ENCODE measurements at places on chromosomes 2 and 18.
A peak's percentile ranks its signal among the peaks of the same experiment; 100 is the strongest.

- no peak for DNase-seq
Measured at GRCh38 chr2:231455222-231455621, 9.1 kb downstream of the NCL start.

GRCh38 chr2:212033888-212034287 lies 504.7 kb downstream of the ERBB4 start:
- DNase-seq: no peak

DNA sequence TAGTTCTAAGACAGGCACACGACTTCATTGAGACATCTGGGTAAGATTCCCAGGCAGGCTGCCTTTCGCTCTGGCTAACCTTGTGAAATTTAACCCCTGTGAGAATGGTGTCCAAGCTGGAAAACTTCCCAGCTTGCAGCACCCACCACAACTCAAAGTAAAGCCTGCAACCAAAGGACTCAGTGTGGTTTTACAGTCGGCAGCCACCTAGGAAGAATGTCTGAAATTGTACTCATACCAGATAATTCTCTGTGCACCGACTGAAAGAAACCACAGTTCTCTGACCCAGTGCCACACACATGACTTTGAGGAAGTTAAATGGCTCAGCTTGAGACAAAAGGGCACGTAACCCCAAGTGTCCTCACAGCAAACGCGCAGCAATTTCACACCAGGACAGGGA lies 125.7 kb downstream of the RBMS1 start:
- peak; percentile 69 for DNase-seq

GRCh38 chr2:220966636-220967035 lies 605.5 kb downstream of the EPHA4 start:
- DNase-seq: peak; percentile 10

GRCh38 chr2:99238599-99238998 lies 16.9 kb downstream of the LYG2 start:
- DNase-seq: no peak

DNA sequence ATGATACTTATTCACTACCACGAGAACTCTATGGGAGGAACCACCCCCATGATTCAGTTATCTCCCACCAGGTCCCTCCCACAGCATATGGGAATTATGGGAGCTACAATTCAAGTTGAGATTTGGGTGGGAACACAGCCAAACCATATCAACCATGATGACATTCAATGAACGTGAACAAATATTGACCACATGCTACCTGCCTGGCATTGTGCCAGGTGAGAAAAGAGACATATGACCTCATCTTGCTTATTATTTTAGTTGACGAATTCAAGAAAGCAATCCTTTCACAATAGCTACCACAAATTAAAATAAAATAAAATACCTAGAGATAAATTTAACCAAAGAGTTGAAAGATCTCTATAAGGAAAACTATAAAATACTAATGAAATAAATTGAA lies 286.5 kb upstream of the CRIM1 start:
- DNase-seq: no peak

- no peak for DNase-seq
Measured at GRCh38 chr2:213733893-213734292, 449.6 kb downstream of the SPAG16 start.

- no peak for DNase-seq
Measured at GRCh38 chr2:241494311-241494908, 14.0 kb downstream of the STK25 start.

DNA sequence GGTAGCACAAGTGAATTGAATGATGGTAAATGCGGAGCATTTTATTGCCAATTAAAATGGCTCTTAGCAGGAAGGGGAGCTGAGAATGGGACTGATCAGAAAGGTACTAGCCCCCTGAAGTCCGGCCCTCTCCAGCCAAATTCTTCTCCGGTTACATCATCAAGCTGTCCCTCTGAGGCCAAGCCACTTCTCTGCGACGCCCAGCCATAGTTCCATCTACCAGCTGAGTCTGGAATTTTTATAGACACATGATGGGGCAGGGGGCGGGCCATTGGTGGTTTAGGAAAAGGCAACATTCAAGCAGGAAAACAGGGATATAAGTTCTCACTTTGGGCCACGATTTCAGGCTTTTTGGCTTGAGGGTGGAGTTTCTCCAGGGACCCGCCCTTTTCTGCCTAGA lies 22.7 kb downstream of the RPRM start:
- no peak for DNase-seq

- DNase-seq: peak; percentile 60
Measured at GRCh38 chr18:32301976-32302743, 112.3 kb downstream of the MEP1B start.

- DNase-seq: no peak
Measured at GRCh38 chr2:108945969-108946368, 43.1 kb downstream of the EDAR start.

- no peak for DNase-seq
Measured at GRCh38 chr2:65142515-65142914, 12.6 kb upstream of the RAB1A start.

- no peak for DNase-seq
Measured at GRCh38 chr2:94877129-94877528, 5.9 kb downstream of the TEKT4 start.

DNA sequence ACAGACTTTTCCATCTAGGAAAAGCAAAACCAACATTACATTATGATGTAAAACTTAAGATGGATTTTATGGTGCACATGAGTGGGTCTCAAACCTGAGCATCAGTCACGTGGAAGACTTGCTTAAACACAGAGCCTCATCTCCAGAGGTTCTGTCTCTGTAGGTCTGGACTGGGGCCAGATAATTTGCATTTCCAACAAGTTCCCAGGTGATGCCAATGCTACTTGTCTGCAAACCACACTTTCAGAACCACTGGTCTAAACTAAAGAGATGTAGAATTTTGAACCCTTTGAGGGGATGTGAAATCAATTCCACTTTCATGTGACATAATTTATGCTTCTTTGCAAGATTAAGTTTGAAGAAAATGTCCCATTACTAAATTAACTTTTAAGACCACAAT lies 522.8 kb downstream of the MBD2 start:
- no peak for DNase-seq

DNA sequence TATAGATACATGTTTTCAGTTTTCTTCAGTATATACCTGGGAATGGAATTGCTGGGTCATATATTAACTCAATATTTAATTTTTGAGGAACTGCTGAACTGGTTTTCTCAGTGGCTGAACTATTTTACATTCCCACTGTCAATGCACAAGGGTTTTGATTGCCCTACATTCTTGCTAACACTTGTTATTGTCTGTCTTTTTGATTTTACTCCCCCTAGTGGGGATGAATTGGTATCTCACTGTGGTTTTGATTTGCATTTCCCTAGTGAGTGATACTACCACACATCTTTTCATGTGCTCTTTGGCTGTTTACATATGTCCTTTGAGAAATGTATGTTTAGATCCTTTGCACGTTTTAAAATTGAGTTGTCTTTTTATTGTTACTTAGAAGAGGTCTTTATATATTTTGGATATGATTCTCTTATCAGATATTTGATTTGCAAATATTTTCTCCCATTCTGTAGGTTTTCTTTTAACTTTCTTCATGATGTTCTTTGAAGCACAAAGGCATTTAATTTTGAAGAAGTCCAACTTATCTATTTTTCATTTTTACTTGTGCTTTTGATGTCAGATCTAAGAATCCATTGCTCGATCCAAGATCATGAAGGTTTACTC lies 36.2 kb downstream of the ASB1 start:
- peak; percentile 36 for DNase-seq

DNA sequence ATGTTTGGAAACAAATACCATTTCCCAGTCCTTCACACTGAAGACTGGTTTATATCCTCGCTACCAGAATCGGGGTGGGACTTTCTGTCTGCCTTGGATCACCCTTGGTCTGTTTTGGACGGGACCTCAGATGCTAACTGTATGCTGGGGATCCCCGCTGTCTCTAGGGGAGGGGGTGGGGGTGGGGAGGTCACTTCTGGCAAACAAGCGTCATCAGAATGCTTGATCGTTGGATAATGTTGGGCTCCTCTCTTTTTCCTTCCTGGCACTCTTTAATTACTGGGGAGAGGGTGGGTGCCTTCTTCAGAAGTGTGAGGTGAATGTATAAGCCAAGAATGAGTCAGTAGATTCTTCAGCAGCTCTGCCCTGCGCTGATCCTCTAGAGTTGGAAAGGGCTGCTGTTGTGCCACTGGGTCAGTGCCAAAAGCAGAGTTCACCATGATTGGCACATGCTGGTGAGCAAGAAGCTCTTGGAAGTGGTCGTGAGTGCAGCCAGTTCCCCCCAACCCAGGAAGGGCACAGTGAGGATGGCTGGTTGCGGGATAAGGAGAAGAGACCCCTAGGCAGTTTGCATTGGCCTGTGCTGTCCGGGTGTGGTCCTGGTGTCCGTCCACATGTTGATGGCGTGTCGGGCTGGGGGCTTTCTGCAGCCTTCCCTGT lies 32.2 kb downstream of the DGKD start:
- DNase-seq: peak; percentile 49

- no peak for DNase-seq
Measured at GRCh38 chr2:197349699-197350098, 39.1 kb upstream of the ANKRD44 start.

GRCh38 chr2:215080545-215080944 lies 57.9 kb downstream of the ABCA12 start:
- no peak for DNase-seq

DNA sequence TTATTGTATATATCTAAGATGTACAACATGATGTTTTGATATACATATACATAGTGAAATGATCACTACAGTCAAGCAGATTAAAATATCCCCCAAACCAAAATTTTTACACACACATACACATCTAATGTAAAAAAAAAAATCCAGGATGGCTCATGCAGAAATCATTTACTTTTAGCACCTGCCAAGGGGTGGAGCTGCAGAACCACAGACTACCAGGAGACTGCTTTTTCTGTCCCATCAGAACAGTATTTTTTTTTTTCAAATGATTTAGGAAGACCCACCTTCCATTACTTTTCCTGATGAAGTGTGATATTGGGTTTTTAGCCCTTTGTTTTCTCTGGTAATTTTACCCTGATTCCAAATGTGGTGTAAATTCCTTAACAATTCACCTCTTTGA lies 61.9 kb downstream of the AQP4 start:
- DNase-seq: no peak

GRCh38 chr2:85134255-85134895 lies 1.2 kb downstream of the TCF7L1 start:
- DNase-seq: no peak

GRCh38 chr2:20314562-20315501 lies 35.8 kb downstream of the PUM2 start:
- no peak for DNase-seq

GRCh38 chr2:201938781-201939180 lies 94.9 kb upstream of the FZD7 start:
- DNase-seq: no peak

- no peak for DNase-seq
Measured at GRCh38 chr2:48283586-48284269, 246.2 kb upstream of the STON1 start.

DNA sequence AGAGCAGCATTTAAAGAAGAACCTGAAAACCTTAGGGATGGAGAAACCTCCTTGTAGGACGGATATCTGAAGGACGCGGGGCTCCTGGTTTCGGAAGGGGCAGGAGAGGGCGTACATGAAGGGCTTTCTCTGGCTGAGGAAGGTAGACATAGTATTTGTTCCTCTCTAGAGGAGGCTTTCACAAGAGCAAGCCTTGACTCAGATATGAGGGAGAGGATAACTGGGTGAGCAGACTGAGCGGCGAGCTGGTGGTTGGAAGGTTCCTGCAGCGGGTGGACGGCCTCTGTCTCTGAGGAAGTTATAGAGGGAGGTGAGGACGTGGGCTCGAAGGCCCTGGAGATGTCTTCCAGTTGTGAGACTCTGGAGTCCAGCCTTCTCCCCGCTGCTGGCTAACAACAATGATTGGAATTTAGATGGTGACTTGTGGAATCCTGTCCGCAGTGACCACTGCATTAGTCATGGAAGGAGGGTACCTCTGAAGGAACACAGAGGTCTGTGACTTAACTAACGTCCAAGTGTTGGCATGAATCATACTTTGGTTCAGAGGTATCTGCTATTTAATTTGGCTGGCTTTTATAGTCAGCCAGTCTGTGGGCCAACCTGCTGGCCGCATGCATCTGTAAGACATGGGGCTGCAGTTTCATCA lies 80.9 kb downstream of the ASAP2 start:
- peak; percentile 86 for DNase-seq

DNA sequence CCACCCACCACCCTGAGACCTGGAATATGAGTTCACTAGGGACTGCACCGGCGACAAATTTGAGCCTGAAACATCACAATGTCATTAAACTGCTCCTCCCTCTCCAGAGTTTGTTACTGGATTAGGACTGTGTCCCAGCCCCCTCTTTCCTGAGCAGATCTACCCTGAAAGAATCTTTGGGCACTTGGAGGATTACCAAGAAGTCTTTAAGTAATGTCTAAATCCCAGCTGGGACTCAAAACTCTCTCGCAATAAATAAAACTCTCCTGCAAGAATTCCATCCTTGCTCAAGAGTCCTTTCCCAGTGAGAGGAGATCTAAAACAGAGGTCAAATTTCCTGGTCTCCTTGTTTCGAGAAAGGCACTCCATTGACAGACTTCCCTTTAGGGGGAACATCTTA lies 20.9 kb downstream of the GKN2 start:
- no peak for DNase-seq

DNA sequence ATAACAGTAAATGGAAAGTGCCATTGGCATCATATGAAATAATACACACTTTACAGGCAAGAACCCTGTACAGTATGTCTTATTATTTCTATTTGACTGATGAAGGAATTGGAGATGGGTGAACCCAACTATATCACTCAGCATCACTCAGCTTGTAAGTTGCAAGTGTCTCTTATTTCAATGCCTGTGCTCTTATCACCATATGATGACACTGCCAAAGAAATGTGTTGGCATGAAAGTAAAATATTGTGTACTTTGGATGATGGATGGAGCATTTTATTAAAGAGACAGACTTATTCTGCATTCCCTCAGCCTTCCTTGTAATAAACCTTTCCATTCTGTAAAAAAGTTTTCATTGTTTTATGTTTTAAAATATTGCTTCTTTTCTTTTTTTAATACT lies 927.5 kb upstream of the VRK2 start:
- DNase-seq: no peak

DNA sequence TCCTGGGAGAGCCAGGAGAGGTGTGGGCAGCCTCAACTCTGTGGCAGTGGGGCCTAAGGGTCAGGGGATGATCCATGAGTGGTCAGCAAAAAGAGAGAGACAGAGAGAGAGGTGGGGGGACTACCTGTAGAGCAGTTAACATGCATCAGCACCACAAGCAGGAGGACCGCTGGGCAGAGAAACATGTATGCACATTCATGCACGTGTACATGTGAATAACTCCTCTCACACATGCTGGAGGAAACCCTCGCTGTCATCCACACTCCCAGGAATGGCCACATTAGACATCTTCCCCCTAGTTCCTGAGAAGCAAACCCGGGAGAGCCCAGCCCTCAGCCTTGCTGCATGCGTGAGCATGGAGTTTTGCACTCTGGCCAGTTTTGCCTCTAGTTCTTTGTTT lies 166.1 kb downstream of the SMAD7 start:
- DNase-seq: no peak

DNA sequence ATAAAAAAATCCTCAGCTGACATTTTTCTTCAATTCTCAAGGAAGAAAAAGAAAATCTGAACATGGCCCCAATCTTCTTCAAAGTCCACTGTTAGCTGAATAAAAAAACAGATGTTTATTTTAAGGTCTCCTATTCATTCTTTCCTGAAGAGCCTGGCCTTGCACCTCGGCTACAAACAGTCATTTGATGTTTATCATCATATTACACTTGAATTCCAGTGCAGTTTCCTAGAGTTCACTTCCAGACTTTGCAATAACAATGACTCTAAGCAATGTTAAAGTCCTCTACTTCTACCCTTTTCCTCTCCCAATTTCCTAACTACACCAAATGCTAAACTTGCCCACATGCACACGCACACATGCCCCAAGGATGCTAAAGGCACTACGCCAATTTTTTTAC lies 70.1 kb downstream of the NOL10 start:
- DNase-seq: no peak

- no peak for DNase-seq
Measured at GRCh38 chr2:172480301-172481218, 53.2 kb downstream of the ITGA6 start.
